MCF 10A (cell line): ENCODE measurements at places on chromosomes 2 and 18. TPM values are rescaled to one million over a fixed set of nuclear protein-coding genes. Genes with fewer than 3 reads are reported as not detected.

Gene CROCC2
- total RNA-seq: not detected in 2 replicates

Gene RIOK3
- 96.7 and 97.1 TPM in 2 replicates for total RNA-seq

Gene TLX2
- total RNA-seq: not detected in 2 replicates

Gene ASB18
- not detected in 2 replicates for total RNA-seq

Gene NYAP2
- total RNA-seq: not detected in 2 replicates

Gene MARCO
- total RNA-seq: 1.5 and 2.4 TPM in 2 replicates

Gene HRH4
- 0.10 and 0.16 TPM in 2 replicates for total RNA-seq

Gene KHK
- total RNA-seq: 1.7 and 2.6 TPM in 2 replicates

Gene POTEJ
- not detected in 2 replicates for total RNA-seq
